ENCODE measurements at places on chromosomes 4 and X.

GRCh38 chr4:16858275-16858752 lies 40.1 kb downstream of the LDB2 start:
- DNase-seq = no peak

DNA sequence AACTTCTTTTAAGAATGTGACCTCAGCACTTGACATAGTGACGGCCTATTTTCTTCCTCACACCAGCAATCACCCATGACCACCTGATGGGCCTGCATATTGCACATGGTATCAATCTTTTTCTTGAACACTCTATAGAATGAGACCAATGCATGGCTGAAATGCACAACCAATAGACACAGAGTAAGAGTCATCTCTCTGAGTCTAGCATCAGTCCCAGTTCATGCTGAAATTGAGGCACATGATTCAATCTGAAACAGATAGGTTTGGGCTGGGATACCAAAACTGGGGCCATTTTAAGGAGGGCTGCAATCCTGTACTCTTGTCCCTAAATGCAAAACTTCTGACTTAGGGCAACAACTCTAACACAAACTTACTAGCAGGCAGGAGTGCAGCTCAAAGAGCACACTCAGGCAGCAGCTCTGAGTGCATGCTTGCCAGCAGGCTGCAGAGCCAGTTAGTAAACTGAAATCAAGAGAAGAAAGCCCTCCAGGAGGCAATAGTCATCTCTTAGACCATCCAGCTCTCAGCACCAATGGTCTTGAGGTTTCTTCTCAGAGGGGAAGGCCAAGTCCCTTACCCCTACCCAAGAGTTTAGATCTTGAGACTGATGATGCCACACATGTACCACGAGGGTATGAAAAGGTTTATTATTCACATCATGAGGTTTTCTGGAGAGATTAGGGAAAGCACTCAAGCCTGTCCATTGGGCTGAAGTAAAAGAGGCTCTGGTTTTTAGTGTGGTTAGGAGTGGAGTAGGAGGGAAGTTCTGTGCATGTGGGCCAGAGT lies 24.7 kb upstream of the GPR101 start:
- no peak for DNase-seq

- DNase-seq = no peak
Measured at GRCh38 chrX:1686642-1687041, 71.8 kb downstream of the ASMT start.

- no peak for DNase-seq
Measured at GRCh38 chrX:19563327-19563726, 48.0 kb upstream of the MAP3K15 start.

DNA sequence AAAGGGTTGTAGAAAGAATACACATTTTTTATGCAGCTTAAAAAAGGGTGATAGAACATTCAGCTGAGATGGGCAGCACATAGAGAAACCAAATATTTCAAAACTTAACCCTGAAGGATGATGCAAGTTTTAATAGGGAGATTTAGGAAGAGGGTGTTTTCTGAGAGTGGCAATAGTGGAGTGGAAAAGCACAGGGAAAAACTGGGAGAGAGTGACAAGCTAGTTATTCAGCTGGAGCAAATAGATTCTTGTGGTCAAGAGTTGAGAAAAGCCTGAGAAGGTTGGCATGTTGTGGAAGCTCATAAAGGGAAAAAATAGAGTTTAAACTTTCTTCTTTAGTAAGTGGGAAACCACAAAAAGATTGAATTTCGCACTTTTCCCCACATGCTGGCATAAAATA lies 359.6 kb upstream of the PITX2 start:
- no peak for DNase-seq

Data from stimulated activated CD4-positive, alpha-beta T cell treated with anti-CD3 and anti-CD28 coated beads, TNF-alpha, amount 100 ng/mL, for 4 hours (primary cell).